Upper lobe of right lung (tissue), 1 donor: ENCODE measurements at places on chromosomes 5 and 9.

DNA sequence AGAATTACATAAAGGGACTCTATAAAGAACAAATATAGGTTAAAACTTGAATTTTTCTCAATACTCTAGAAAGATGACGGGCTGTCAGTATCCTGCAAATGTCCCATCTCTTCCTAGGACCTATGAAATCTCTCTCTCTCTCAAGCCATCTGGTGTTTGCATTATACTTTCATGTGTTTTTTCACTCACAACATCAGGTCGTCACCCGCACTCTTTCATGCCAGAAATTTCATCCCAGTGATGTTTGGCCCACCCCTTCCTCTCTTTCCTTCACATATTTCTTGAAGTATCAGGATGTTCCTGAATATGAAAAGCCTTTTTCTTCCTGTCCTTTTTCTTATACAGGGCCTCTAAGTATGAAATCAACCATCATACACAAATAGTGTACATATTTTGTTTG is 63.3 kb upstream of the GAS1 start:
- no peak for DNase-seq

- DNase-seq = no peak
Observed at GRCh38 chr5:68297656-68298055, 82.1 kb downstream of the PIK3R1 start.

DNA sequence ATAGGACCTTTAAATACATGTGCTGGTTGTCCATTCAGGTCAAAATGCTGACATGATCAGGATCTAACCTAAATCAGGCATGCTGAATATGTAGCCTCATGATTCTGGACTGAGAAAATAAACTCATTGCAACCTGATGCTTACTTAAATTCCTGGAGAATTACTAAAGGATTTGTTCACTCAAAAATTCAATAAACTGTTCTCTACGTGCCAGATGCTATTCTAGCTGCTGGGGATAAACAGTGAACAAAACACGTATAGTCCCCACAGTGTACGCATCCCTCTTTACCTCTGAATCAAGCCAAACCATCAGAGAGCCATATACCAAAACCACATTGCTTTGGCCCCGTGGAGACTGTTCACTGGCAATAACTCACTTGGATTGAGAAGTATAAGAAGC is 6.1 kb downstream of the SCAI start:
- DNase-seq = no peak

DNA sequence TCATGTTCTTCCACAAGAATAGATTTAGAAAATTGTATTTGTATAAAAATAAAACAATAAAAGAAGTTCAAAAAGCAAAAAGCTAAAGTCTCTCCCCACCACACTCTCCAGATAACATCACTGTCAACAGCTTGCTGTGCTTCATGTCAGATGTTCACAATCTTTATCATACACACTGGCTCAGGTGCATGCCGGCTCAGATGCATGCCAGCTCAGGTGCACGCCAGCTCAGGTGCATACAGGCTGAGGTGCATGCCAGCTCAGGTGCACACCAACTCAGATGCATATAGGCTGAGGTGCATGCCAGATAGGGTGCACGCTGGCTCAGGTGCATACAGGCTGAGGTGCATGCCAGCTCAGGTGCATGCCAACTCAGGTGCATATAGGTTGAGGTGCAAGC is 26.5 kb downstream of the SEMA4D start:
- no peak for DNase-seq

DNA sequence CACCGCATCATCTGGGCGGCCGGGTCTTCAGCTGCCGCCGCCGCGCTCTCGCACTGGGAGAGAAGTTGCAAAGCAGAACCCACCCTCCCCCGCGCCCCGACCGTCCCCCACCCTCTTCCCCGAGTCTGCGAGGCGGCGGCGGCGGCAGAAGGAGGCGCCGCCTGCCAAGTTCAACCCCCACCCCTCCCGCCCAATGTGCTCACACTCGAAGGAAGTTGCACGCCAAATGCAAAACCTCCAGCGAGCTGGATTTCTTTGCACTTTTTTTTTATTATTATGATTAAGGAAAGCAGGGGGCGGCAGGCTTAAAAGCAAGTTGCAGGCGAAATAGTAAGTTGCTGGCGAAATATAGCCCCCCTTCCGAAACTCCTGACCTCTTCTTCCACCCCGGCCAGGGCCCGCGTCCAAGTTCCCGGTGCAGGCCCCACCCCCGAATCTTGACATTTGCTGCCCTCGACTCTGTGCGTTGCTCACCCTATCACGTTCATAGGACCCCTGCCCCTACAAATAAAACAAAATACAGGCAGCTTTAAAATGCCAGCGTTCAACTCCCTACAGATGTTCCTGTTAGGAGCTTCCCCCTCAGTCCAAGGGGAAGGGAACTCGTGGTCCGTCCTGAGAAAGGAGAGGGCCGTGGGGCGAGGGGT is 1.1 kb upstream of the NR3C1 start:
- DNase-seq = peak; percentile 91

DNA sequence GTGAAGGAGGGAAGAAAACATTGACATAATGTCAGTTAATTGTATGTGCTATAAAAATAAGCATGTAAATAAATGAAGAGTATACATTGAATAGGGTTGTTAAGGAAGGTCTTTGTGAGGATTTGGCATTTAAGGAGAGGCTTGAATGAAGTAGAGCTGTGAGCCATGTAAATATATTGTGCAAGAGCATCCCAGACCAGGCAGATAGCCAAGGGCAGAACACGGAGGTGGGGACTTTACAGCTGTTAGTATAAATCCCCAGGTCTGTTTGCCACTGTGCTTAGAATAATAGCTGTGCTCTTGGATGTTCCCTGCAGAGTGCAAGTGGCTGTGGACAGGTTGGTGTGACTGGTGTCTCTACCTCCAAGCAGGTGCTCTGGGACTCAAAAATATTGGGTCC is 211.7 kb downstream of the LRRC70 start:
- DNase-seq = no peak

GRCh38 chr5:145246379-145246778 is 588.8 kb downstream of the PRELID2 start:
- DNase-seq = no peak

- no peak for DNase-seq
Observed at GRCh38 chr5:14257995-14258403, 114.9 kb downstream of the TRIO start.

DNA sequence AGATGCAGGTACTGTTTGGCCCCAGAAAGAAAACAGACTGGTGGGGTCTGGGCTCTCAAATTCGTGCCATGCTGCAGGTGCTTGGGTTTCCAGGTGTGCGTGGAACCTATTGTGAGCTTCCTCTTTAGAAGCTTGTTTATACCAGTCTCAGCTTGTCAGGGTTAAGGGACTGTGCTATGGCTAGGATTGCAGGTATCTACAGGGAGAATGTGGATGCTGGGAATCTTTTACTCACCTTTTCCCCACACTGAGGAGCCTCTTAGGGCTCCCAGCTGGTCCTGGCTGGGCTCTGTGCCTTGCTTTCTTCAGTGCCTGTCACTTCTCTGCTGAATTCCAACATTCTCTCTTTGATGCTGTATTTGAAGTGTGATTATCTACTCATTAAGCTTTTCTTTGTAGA is 111.8 kb downstream of the WDR70 start:
- DNase-seq = no peak

DNA sequence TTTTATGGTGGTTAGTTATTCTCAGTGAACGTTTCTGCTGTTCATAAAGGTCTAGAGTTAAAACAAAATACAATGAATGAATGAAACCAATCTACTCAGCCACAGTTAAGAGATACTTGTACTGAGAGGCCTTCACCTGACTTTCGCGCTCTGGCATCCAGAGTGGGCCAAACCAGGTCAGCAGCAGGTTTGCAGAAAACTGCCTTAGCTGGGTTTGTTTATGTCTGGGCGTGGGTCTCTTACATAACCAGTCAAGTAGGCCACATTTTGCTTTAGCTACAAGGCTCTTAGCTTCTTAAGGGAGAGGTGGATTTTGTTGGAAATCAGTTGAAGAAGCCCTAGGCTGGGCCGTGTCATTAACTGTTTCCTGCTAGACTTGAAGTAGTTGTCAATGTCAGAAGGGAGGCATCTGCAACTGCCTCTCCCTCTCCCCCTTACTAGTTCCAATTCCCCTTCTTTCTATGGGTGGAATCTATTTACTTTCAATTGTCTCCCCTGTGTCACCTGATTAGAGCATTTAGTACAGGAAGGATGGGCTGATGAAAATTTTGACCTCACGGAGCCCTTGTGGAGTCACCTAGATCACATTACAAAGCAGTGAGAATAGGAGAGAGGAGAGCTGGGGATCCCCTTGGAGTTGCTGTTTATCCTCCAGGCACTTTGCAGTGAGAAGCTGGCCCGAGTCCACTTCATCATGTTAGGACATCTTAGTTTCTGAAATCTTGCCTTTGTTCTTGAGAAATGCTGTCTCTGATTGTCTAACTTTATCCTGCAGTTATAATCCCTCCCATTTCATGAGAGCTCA is 200.5 kb downstream of the ARHGEF28 start:
- DNase-seq = peak; percentile 73

DNA sequence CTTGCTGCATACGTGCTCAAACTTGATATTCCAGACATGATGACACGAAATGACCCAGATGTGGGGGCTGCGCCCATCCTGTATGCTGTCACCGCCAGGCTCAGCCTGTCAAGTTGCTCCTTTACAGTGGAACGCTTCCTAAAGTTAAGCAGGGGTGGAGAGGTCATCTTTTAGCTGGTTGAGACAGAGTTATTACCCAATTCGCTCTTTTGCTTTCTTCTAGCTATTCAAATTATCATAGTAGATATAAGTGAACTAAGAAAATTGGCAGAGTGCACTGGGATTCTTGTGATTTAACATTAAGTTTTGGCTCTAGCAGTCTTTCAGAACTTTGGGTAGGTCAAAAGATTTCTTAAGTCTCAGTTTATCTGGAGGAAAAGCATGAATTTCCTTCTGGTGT is 69.8 kb upstream of the BASP1 start:
- DNase-seq = no peak

- no peak for DNase-seq
Observed at GRCh38 chr5:97107318-97107717, 35.1 kb downstream of the LIX1 start.

DNA sequence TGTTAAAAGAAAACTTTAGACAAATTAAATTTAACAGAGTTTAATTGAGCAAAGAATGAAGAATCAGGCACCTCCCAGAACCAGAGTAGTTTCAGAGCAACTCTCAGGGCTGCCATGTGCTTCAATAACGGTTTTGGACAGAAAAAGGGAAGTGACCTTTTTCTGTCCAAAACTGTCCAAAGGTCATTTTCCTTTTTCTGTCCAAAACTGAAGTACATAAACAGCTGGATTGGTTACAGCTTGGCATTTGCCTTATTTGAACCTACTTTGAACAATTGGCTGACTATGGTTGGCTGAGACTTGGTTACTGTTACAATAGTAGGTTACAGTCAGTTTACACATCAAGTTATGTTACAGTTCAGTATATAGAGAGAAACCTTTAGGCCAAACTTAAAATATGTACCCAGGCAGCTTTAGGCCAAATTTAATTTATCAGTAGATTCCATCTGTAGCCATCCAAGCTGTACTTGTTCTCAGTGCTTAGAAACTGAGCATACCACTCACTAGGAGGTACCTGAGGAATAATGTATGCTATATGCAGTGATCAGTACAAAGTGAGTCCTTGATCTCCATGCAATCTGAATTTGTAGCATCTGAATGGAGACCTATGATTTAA is 44.0 kb downstream of the C9orf85 start:
- no peak for DNase-seq

DNA sequence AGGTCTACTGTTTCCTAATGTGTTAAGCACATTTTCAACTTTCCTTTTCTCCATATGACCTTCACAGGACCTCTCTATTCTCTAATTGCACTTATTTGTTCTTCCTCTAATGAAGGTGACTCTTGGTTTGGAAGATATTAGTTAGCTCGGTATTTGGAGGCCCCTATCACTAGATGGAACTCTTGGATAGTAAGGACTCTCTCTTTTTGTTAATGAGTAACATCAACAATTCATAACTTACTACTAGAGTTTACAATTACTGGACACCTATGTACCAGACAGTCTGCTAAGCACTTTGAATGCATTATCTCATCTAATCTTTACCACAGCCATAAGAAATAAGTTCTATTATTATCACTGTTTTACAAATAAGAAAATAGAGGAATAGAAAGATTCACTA is 23.4 kb upstream of the PAM start:
- DNase-seq = no peak

DNA sequence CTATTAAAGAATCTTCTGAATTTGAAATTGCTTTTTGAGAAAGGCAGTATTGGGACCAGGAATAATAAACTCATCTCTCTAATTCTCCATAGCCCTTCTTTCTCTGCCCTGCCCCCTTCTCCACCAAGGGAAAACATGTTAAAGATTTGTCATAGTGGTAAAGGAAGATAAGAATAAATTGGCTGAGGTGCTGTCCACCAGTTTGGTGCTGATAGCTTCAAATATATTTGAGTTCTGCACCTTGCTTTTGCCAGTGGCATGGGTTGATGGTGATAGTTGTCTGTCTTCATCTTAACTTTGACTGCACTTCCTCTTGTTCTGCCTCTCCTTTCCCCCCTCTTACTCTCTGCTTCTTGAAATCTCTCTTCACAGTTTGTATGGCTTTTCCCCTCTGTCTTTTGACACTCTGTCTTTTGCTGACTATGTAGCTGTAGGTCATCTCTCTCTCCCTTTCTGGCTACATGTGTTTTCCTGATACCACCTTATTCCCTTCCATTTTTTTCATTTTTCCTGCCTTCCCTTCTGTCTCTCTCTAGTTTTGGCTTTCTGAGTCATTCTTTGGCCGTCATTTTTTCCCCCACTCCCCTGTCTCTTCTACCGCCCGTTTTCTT is 56.6 kb downstream of the NDUFS4 start:
- no peak for DNase-seq

- DNase-seq = no peak
Observed at GRCh38 chr9:105500108-105500766, 52.4 kb downstream of the FSD1L start.

DNA sequence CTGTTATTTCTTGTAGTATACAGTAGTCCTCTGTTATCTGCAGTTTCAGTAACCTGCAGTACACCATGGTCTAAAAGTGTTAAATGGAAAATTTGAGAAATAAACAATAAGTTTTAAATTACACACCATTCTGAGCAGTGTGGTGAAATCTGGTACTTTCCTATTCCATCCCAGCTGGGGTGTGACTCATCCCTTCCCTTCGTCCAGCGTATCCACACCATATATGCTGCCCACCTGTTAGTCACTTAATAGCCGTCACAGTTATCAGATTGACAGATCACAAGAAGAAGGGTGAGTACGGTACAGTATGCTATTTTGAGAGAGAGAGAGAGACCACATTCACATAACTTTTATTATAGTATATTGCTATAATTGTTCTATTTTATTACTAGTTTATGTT is 28.9 kb downstream of the FAM151B start:
- DNase-seq = no peak

DNA sequence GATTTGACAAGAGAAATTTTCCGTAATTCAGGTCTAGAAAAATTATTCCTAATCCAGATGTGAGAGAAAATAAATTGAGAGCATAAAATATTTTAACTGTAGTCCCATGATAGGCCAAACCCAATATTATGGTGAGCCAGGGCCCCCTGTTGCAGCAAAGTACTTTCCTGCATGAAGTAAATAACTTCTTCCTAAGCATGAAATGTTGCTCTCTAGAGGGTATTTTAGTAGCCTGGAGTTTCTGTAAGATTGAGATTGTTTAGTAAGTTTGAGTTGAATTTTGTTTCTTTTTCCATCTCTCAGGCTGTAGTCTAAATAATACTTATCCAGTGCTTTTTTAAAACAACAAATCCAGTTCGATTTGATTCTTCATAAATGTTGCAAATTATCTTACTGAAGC is 317.5 kb upstream of the MPDZ start:
- DNase-seq = no peak
